ENCODE measurements at places on chromosomes 4 and X.

- DNase-seq, result no peak
These were observed 5.5 kb upstream of the XIAP start for GRCh38 chrX:123854329-123854728.

DNA sequence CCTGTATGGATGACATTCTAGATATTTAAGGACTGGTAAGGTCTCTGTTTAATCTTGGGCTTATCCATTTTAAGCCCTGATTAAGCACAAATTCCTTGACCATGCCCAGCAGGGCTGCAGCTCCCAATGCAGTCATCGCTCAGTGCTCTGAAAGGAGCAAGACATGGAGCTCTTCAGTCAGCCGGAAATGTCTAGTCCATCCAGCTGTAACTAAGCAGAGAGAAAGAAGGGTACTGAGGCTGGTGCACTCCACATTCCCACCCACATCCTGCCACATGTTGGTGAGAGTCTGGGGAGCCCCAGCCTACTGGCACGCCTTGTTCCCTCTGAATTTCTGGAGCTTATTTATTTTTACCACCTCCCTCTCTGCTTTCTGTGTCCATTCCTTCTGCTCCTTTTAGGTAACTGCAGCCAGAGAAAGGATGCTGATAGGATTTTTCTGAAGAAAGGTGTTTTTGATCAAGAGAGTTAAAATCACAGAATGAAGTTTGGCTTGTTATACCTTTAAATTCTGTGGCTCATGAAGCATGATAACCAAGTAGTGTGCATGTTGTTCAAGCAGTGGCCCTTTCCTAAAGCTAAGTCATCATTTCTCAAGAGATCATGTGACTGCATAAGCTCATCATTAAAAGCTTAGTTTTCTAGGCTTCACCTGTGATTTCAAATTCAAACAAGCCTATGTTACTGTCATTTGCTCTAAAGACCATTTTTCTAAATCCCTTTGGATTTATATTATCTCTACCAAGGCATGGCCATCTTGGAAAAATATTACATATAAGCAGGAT lies 74.0 kb downstream of the GALNT7 start:
- DNase-seq, result no peak

GRCh38 chr4:72712997-72713396 lies 144.0 kb upstream of the ADAMTS3 start:
- DNase-seq, result no peak

DNA sequence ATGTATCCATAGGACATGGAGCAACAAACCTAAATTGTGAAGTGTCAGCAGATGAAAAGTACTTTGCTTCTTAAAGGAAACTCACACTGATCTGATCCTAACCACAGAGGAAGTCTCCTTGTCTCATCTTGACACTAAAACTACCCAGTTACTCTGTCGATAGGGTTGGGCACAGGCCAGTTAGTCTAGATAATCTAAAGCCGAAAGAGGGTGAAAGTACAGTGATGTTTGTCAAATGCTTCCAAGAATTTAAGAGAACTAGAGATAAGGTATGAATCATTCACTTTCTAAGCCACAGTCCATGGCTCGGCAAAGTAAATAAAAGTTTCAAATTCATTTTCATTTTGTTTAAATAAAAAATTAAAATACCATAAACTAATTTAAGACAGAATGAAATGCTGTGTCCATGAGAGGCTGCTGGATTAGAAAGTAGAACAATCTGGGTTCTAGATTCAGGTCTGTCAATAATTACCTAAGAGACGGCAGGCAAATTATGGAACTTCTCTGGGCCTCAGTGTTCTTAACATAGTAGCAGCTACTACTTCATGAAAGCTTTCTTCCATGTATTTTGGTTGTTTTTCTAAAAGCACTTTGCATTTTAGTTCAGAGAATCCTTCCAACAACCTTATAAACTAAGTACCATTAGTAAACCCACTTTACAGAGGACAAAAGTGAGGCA lies 176.7 kb downstream of the LDB2 start:
- DNase-seq, result peak; percentile 33

DNA sequence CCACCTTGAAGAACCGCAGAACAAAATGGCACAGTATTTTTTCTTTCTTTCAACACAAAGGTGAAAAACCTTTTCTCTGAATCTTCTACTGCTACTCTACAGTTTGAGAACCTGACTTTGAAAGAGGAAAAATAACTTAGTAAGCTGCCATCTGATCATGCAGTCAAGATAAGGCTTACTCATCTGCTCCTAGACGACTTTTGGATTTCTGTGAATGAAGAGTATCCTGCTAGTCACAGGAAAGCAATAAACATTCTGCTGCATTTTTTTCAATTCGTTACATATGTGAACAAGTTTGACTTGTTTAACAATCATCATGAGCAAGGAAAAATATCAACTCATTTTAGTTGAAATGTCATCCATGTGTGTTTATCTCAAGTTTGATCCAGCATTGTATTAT lies 25.2 kb downstream of the TIGD2 start:
- no peak for DNase-seq

GRCh38 chr4:112889619-112890527 lies 159.6 kb upstream of the ANK2 start:
- DNase-seq, result no peak

DNA sequence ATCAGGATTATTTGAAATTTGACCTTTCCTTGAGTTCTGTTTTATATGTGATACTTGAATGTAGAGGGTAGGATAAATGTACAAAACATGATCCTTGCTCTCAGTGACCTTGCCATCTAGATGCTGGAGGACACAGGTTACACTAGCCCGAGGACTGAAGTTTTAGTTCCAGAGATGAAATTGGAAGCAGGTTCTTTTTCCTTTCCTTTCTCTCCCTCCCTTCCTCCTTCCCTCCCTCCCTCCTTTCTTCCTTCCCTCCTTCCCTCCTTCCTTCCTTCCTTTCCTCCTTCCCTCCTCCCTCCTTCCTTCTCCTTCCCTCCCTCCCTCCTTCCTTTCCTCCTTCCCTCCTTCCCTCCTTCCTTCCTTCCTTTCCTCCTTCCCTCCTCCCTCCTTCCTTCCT lies 54.3 kb downstream of the LRRC66 start:
- DNase-seq, result no peak

DNA sequence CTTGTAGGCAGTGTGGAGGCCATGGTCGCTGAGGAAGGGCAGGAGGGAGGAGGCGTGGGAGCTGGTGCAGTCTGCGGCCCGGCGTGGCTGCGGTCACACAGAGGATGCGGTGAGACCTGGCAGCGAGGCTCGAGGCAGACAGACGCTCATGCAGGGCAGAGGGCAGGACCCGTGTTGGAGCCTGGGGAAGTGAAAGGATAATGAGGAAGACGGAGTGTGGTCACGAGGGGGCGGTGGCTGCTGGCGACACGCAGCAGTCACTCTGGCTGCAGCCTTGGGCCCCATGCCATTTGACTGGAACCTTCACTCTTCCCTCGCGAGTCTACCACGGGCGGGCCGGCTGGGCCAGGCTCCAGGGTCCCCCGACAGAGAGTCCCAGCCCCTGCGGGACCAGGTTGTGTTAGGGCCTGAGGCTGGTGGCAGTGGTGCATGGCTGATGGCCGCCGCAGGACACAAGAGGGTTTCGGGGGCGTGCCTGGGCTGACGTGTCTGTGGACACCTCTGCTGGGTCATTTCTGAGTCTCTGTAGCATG lies 68.8 kb upstream of the HGFAC start:
- peak; percentile 3 for DNase-seq

DNA sequence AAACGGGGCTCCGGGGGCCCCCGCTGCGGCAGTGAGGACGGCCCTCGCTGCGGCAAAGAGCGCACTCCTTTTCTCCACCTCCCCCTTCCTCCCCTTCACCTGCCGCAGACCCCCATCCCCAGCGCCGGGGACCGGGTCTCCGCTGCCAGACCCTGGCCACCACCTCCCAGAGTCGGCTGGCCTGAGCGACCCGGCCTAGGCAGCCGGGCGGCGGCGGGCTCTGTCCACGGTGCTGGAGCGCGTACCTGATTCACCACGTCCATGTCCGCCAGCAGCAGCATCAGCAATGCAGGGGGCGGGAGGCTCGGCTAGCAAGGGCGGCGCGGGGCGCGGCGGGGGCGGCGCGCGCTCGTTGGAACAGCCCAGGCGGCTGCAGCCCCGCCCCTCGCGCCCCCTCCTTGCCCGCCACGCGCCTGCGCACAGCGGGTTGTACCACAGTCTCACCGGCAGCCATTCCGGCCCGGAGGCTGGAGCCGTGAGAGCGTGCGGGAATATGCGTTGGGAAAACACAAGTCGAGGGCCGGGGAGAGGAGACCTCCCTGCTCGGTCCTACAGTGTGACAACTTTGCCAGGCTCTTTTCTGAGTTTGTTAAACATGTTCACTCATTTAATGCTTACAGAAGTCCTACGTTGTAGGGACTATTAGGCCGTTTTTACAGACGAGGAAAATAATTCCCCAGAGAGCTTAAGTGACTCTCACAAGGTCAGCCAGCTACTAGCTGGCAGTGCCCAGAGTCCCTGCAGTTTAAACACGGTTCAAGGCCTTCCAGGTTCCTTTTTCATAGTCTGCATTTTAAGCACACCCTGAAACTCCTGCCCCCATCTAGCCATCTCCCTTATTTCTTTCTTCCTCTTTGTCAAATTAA lies at the start of gene SYP:
Gene SYP, minus strand, starts transcription at position 288 of the 866 bp plus-strand sequence. Its CDS starts 7 bp downstream, at position 281.
- DNase-seq, result peak; percentile 97

- DNase-seq, result peak; percentile 84
These were observed 5.0 kb upstream of the NYX start for GRCh38 chrX:41441934-41442823.

- no peak for DNase-seq
These were observed 39.4 kb upstream of the SHROOM4 start for GRCh38 chrX:50853399-50853798.

DNA sequence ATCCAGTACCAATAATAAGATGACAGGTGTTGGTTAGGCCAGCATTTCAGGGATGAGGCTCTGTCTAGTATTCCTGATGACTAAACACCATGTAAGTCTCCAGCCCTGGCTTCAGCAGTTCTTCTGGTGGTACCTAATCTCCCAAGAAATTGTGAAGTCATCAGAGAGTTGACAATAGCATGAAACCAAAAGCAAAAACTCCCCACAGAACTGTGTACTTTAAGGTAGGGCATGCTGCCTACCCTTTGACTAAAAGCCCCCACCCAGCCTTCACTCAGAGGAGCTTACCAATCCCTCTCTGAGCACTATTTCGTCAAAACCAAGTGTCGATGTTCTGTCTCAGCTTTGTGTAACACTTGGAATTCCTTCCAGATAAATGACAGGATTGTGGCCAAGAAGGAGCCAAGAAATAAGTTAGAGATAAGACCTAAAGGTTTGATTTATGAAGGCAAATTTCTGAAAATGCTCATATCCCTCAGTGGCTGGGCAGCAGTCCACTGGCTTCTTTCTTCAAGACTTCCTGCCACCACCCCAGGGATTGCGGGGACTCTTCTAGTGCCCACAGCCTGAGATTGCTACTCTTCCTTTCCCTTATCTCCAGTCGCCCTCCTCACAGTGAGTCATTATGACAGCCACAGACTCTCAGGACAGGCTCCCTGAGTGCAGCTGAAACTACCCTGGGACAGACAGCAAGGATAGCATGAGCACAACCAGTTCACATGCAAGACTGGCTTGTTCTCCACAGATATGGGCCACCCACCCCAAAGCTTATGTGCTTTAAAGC lies 67.3 kb upstream of the LHFPL1 start:
- no peak for DNase-seq

DNA sequence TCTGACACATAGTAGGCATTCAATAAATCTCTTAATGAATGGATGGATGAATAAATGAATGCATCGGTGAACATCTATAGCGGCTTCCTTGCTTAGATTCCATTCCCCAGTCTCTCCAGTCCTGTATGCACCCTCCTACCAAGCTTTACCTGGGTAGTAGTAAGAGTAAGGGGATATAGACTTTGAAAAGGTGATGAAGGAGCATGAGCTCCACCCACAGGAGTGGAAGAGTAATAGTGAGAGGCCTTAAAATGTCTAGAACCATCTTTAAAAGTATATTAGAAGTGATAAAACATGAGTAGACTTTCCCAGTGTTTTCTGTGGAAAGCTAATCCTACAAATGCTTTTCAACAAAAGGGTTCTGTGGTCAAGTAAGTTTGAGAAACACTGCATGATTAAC lies 35.5 kb upstream of the GPC3 start:
- DNase-seq, result no peak

Data from AG08396 (cell line).